Renal pelvis (tissue), 12 donors: ENCODE measurements at places on chromosomes 11 and 22.

DNA sequence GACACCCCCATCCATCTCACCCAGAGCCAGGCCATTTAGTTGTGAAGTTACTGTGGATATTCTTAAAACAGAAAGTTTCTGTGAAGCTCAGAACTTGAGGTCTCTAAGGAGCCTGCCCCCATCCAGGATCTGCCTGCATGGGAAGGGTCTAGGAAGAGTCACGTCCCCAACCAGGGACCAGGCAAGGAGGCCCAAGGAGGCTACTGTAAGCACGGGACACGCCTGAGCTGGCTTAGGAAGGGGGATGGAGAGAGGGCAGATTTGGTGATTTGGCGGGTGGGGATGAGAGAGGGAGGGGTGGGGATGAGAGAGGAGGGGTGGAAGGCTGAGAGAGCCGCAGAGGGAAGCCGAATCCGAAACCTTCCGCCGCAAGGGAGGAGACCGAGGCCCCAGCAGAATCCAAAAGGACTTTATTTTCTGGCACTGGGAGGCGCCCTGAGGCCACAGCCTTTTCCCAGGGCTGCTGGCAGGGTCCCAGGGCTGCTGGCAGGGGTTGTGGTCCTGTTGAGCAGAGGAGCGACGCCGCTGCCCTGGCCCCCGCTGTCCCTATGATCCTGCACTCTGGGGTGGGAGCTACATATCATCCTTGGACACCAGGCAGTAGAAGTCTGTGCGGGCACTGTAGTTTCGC is 9.4 kb downstream of the SIGIRR start:
- DNase-seq, result no peak

DNA sequence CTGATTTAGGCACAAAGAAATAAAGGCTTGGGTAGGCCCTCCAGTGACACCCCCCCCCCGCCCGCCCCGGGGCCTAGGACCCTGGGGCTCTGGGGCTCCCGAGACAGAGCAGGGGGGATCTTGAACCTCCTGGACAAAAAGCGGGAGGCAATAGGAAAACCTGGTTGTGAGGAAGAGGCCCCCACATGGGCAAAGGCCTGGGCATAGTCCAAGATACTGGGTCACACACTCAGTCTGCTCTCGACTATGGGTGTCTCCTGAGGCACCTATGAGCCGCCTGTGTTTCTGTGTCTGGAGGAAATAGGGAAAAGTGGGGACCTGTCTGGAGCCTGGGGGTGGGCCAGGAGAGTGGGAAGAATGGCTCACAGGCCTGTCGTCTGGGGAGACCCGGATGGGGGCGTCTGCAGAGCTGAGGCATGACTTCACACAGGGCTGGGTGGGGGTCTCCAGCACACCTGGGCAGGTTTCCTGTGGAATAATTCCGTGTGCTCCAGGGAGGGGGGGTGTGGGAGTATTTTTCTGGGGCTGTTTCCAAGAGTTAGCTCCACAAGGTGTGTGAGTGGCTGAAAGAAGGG is 2.4 kb upstream of the MN1 start:
- no peak for DNase-seq

- DNase-seq, result no peak
Measured at GRCh38 chr11:117795638-117796455, 1.2 kb downstream of the DSCAML1 start.

GRCh38 chr11:117874253-117874909 is 2.1 kb downstream of the FXYD6 start:
- DNase-seq, result no peak

- no peak for DNase-seq
Measured at GRCh38 chr11:103537904-103538502, 428.8 kb downstream of the DYNC2H1 start.

DNA sequence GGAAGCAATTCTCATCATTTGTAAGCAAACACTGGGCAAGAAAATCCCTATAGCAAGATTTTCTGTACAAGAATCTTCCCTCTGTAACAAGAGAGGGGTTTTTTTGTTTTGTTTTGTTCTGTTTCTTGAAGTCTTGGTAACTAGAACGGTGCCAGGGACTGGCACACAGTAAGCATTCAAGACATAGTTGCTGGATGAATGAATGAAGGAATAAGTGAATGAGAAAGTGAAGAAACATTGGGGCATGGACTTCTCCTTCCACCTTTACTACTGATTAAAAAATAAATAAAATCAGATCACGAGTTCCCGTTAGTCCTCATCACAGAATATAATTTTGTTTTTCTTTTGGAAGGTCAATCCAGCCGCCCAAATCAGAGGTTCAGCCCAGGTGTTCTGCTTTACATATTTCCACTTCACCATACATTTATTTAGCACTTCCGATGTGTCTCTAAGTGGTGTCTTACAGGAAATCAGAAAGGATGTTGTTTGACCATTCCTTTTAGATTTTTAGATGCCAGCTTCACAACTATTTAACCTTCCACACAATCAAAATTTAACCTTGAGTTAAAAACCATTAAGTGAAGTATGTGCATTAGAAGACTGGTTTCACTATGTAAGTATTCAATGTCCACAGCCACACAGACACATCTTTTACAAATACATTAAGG is 281.2 kb downstream of the CADM1 start:
- DNase-seq, result no peak

DNA sequence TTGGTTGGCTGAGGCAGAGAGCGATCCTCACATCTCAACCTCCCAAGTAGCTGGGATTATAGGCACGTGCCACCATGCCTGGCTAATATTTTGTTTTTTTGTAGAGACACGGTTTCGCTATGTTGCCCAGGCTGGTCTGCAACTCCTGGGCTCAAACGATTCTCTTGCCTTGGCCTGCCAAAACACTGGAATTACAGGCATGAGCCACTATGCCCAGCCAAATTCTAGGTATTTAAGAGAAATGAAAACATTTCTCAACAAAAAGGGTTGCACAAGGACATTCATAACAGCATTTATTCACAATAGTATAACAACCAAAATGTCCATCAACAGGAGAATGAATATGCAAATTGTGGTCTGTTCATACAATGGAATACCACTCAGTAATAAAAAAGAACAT is 31.7 kb upstream of the RBX1 start:
- no peak for DNase-seq

DNA sequence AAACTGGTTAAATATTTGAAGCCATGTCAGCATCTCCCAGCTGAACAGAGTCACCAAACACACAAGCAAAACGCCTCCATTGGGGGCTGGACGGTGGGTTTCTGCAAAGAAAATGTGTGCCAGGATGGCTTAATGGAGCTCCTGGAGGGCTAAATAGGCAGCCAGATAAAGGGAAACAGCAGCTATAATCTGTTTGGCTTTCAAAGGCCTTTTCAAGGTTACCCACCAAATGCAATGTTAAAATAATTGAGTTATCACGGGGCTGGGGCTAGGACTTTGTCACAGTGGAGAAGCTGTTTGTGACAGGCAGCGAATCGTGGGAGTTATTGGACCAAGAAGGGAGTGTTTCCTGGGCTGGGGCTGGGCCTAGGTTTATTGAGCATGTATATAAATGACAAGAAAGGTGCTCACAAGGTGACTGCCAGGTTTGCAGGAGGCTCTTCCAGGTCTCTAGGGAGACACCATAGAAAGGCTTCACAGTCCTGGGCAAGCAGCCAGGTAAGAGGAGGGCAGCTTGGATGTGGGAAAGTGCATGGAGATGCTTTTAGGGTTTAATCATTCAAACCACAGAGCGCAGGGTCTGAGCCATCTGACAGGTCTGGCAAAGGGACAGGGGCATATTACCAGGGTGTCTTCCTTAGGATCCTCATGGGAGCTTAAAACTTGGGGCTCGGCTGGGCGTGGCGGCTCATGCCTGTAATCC is 28.3 kb downstream of the GRIK4 start:
- DNase-seq, result no peak

GRCh38 chr11:70068950-70069349 is 9.2 kb upstream of the ANO1 start:
- no peak for DNase-seq

DNA sequence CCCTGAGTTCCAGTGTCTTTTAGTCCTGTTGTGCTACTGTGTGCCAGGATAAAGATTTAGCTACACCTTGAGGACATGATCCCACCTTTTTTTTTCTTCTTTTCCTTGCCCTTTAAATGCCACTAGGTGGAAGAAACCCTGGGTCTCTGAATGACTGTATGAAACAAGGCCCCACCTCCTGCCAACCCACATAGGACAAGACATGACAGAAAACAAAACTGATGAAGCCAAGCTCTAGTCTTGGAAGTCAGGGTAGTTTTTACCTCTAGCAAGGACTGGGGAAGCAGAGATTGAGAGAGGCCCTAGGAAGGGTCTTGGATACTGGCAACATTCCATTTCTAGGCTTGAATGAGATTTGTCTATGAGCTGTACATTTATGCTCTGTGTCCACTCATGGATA is 410.7 kb downstream of the MIAT start:
- DNase-seq, result no peak

DNA sequence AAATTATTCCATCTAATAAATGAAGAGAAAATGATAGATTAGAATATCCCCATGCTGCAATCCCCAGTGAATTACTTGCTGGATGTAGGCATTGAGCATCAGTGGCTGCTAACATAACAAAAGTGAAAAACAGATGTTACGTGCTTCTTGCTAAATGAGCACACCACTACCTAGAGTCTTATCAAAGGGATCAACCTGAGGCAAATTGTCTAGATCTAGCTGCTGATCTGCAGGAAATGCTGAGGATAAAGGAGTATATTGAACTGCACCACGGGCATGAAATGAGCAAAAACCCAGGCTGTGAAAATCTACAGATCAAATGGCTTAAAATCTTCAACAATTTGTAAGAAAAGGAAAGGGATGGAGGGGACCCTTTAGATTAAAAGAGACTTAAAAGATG is 45.3 kb upstream of the SCUBE2 start:
- no peak for DNase-seq

GRCh38 chr22:42912059-42912458 is 55.0 kb upstream of the ARFGAP3 start:
- DNase-seq, result no peak

- no peak for DNase-seq
Measured at GRCh38 chr11:6260207-6260726, 629 bp downstream of the CCKBR start.

DNA sequence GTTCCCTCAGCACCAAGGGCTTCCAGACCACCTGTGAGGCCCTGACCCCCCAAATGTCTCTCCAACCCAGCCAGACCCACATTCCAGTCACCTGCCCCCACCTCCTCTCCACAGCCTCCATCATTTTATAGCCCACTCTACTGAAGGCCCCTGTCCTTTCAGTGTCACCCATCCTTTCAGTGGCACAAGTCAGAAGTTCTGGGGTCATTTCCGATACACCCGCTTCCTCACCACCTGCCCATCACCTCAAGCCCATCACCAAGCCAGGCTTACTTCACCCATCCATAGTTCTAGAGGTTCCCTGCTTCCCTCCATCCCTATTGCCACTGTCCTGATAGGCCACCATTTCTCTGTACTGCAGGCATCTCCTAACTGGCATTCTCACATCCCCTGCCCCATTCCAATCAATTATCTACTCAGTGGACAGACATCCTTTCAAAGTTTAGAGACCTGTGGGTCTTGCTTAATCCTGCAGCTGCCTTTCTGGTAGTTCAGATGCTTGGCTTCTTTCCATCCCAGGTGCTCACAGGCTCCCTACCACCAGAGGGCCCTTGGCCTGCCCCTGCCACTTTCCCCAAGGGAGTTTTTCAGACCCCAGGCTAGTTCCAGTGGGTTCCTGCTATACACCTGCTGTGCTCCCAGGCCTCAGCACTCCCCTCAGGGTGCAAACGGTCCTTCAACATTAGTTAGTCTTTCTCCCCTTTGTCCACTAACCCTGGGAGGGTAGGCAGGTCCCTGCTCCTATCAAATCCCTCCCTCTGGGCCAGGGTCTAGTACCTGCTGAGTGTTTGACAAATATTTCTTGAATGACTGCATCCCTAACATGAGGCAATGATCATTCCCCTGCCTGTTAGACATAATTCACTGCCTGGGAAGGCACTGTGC is 7.6 kb downstream of the KCNQ1OT1 start:
- DNase-seq, result no peak

DNA sequence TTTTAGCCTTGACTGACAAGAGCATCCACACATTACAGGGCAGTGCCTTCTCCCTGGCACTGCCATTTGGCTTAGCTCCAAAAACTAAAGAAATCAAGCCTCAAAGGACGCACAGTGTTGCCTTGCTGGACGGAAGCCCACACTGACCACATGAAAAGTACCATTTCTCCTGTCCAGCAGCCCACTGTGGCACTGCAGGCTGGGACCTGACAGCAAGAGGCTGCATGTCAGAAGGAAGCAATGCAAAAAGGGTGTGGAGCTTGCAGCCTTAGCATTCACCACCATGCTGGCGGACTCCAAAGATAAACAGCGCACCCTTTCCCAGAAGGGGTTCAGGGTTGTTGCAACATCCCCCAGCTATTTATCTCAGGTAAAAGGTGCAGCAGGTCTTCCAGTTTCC is 109.3 kb upstream of the BMAL1 start:
- no peak for DNase-seq

DNA sequence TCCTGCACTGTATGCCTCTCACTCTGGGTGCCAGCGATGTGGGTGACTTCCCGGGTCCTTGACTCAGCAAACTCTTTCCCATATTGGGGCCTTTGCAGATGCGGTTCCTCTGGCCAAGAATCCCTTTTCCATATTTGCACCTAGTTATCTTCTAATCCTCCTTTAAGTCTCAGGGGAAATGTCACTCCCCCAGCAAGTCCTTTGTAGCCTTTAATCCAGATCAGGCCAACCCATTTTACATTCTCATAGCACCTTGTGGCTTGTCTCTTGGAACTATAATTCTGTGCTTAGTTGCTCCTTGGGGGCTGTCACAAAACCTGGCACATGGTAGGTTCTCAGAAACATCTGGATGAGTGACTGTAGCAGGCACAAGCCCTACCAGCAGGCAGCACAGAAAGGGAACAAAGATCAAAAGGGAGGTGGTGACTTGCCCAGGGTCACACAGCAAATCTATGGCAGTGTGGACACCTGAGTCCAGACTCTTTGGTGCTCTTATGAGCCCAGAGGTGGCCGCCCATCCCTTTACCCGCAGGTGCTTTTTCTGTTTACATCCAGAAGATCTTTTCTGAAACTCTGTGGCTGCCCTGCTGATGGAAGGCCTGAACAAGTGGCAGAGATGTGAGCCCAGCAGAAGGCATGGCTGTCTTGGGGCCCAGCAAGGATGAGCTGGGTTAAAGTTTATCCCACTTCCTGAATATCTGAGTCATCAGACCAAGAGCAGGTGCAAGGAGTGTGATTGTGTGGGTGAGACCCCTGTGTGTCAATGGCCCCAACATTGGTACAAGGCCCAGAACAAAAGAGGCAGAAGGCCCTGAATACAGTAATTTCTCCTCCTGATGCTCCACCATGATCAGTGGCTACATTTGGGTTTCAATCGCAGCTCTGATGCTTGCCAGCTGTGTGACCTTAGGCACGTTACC is 78.6 kb upstream of the GRK3 start:
- no peak for DNase-seq

DNA sequence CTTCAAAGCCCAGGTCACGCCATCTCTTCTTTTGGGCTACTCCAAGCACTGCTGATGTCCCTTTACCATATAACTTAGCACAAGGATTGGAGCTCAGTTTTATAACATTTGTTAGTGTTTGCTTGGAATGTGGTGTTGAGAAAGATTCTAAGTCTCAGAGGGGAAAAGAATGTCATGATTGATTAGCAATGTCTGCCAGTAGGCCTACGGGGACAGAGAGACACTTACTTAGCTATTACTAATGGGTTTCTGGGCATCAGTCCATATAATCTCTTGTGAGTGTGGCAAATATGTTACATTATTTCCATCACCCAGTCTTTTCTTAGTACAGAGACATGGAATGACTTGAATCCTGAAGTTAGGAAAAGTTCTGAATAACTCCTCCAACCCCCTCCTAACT is 75.4 kb upstream of the FSHB start:
- DNase-seq, result no peak
